Midbrain (tissue), 1 donor: ENCODE measurements at places on chromosomes 11 and 22.

GRCh38 chr22:27790376-27791158 is 11.0 kb downstream of the MN1 start:
- DNase-seq, result no peak

DNA sequence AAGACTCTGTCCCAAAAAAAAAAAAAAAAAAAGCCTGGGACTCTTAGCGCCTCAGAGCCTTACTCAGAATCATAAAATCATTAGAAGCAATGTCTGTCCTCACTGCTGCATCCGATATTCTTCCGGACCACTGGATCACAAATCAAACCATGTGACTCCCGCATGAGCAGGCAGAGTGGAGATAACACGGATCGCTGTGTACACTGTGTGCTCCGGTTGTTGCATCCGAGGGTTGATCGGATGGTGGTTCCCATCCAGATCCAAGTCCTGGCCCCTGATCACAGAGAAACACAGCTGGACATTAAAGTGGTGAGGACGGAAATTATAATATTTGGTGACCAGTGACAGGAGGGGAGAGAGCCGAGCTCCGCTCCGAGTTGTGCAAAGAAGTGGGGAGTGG is 9.7 kb upstream of the TXNRD2 start:
- no peak for DNase-seq

GRCh38 chr11:127445476-127445875 is 444.9 kb upstream of the KIRREL3 start:
- DNase-seq, result no peak

DNA sequence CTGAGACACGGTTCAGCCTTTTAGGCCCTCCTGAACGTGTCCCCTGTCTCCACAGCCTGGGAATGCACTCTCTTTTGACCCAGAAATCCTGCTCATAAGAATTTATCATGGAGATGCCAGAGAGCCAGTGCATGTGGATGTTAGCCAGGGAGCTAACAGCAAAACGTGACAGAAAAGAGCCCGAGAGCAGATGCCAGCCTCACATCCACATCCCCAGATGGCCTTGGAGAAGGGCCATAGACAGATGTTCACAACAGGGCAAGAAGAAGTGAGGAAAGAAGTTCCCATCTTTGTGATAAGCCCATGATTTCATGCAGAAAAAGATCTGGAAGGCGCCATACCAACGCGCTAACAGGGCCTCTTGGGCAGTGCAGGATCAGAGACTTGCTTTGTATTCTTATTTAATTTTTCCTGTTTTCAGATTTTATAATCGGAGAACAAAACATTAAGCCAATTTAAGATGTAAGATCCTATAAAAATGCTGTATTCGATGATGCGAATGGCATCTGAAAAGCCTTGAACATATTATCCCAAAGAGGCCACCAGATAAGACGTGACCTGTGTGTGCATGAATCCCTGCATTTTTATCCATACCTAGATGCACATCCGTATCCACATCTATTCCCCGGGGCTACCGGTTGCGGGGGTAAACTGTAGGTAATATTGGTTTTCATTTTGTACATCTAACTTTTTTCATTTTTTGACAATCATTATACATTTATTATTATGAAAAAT is 48.7 kb downstream of the IGLL5 start:
- DNase-seq, result no peak

- no peak for DNase-seq
These were observed 23.2 kb downstream of the TNRC6B start for GRCh38 chr22:40200795-40201530.

GRCh38 chr11:34208266-34209135 is 103.1 kb downstream of the NAT10 start:
- no peak for DNase-seq

GRCh38 chr22:49391436-49391835 is 436.2 kb downstream of the BRD1 start:
- DNase-seq, result no peak

GRCh38 chr11:92751594-92751993 is 217.9 kb upstream of the MTNR1B start:
- DNase-seq, result no peak

DNA sequence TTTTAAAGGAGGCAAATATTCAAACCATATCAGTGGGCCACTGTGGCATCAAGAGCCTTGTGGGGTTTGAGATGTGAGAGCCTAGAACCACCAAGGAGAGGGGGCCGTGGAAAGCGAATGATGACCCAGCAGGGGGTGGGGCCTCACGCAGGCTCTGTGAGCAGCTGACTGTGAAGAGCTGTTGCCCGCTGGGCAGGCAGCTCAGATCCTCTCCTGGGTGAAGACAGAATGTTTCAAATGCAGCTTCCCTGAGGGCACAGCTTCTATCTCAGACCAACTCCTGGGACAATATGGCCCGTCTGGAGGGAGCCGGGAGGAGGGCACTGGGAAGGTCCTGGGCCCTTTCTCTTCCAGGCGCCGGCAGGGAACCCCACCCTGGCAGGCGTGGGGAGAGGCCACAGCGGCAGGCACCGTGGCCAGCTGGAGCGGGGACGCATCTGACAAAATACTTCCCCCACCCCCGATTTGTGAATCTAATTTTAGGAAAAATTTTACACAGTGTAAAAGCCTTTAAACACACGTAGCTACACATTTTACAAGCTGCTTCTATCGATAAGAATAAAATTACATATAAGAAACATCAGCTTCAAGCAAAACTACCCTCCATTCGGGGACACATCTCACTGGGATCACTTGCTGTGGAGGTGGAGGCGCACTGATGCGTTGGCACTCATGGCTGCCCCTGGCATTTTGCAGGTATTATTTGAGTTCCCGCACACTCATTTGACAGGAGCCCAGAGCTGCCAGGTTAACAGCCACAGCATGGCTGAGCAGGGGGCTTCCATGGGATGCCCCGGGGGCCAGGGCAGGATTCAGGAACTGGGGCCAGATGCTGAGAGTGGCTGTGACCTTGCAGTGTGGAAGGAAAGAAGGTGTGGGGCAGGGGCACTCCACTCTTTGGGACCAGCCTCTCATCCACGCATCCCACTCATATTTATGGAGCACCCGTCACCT is 40.3 kb downstream of the PARVG start:
- DNase-seq, result no peak

DNA sequence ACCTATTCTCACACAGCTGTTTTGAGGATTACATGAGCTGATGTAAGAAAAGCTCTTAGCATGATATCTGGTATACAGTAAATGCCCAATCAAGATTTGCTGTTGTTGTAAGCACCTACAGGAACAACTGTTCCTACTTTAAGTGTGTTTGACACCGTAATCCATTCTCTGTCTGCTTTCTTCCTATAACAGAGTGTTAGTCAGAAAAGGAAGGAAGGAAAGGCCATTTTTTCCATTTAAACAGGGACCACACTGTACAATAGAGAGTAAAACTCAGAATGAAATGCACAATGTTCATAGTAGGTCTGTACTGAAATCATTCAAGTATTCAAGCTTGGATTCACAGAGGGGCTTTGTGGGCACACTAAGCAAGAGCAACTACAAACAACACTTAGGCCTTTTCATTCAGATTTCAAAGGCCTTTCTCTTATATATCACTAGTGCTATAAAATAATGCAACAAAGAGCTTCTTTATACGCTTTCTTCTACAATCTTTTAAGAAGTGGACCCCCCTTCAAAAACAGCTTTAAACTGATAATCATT is 21.5 kb downstream of the MTCH2 start:
- no peak for DNase-seq

GRCh38 chr11:100752371-100753171 is 65.5 kb downstream of the ARHGAP42 start:
- no peak for DNase-seq

- no peak for DNase-seq
These were observed 83.5 kb upstream of the NARS2 start for GRCh38 chr11:78657968-78658839.

- peak; percentile 61 for DNase-seq
These were observed 57.5 kb downstream of the BTG4 start for GRCh38 chr11:111454561-111455192.

DNA sequence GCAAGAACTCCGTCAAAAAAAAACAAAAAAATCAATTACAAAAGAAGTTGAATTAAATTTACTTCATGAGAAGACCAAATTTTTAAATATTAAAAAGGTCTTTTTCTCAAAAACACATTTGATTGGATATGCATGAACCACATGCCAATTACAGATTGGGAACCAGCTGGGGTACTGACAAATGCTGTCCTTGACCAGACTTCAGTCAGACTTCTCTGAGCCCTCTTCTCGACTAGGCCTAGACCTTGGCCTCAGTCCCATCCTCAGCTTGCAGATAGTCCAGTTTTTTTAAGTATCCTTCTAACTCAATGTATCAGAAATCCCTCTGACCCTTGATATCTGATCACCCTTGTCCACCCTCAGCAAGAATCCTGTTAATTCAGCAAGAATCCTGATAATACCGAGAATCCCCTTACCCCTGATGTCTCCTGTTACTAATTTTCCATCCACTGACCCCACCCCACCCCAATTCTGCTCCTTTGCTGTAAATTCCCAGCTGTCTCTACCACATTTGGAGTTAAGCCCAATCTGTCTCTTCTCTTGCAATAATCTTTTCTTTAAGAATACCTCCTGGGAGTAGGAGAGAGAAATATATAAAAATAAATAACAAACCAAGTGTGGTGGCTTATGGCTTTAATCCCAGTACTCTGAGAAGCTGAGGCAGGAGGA is 30.9 kb downstream of the OR4D9 start:
- DNase-seq, result no peak

DNA sequence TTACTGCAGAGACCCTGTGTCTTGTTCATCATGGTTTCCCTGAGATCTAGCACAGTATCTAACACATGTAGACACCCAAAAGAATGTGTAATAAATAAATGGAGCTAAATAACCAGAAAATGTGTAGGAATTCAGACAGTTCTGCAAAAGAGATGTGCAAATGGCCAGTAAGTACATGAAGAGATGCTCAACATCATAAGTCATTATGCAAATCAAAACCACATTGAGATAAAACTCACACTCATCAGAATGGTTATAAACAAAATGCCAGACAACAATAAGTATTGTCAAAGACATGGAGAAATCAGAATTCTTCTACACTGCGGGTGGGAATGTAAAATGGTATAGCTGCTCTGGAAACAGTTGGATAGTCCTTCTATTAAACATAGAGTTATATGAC is 88.5 kb downstream of the RBFOX2 start:
- DNase-seq, result no peak

DNA sequence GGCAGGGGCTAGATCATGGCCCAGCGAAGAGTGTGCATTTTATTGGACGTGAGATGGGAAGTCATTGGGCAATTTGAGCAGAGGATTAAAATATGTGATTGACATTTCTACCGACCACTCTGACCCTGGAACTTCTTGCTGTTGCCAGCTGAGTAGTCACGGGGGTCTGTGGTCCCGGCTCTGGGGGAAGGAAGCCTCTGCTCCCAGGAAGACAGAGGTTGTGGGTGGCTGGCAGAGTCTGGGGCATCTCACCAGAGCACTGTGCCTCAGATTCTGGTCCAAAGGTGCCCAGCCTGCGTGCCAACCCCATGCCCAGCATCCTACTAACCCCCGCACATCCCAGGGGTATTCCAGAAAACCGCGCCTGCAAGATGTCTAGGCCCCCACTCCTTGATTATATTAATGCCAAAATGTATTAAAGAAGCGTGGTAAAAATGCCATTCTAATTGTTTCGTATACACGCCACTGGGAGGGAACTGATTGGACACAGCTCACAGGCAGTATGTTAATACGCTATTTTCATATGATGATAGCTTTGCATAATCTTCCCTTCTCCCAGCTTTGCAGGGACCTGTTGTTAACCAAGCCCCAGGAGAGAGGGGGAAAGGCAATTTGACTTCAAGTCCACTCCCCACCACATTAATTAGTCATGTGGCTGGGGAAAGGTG is 25.3 kb upstream of the LMO1 start:
- no peak for DNase-seq

DNA sequence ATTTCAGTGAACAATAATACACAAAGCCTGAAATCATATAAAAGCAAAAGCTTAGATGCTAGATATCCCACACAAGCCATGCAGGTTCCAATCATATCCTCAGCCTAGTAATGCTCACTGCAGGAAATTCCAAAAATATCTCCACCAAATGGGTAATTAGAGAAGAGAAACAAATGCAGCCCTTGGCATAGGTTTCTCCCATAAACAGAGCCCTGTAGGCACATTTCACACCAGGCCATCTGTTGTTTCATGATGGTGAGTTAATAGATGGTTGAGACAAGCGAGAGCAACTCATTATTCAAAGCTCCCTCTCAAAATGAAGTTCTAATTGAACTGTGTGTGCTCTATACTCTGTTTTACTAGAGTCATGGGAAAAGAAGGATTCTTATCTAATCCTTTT is 154.6 kb upstream of the TRPC6 start:
- DNase-seq, result no peak

DNA sequence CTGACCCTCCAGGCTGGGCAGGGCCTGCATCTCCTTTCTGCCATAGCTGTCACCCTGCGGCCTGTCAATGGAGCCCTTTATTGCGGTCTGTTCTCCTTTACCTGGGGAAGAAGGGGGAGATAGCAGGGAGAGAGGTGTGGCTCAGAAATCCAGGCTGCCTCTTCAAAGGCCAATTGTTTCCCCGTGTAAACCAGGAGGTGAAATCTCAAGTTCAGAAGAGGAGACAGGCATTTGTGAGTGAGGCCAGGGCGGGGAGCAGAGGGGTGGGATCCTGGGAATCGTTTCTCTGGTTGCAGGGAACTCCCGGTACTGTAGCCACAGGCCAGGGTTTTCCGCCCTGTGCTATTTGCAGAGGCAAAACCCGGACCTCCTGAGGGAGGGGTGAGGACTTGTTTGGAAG is 9.1 kb downstream of the DCPS start:
- DNase-seq, result no peak

DNA sequence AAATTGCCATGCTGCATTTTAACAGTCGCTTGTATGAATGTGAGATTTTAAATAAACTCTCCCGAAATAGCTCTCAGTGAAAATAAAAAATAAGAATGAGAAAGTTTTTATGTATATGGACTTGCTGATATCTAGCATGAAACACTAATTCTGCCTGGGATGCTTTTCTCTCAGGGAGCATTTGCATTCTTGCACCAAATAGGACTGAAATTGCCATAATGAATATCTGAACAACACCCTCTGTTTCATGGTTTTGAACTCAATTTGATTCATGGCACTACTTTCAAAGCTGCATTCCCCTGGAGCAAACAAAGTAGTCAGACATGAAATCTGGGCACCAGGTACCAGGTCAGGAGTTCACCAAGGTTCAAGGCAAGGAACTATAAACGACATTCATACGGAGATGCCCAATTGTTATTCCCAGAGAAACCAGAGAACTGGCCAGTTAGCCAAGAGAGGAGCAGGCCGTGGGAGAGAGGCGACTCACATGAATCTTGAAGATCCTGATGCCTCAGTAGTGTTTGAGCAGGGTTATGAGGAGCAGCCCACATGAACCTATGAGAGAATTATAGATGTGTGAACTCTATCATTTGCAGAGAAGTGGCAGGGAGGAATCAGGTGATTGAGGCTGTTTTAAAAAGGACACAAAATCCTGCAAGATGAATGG is 270.6 kb upstream of the ZC3H12C start:
- no peak for DNase-seq
